ENCODE measurements at places on chromosomes 5 and 9. TPM values are rescaled to one million over a fixed set of nuclear protein-coding genes. Genes with fewer than 3 reads are reported as not detected.

DNA sequence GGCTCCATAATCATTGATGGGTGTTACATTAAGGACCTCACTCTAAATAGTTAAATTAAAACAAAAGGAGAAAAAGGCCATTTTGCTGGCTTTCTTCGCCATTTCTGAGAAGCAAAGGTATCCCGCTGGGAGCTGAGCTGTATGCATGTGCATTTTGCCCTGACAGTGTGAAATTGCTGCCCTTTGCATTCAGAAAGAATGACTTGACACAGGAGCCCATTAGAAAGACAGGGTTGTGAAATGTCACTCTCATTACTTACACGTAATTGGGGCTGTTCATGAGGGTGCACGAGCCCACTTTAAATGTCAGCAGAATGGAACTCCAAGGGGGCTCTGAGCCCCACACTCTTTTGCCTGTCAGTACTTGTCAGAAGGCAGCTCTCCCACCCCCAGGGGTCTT is 85.0 kb downstream of the SEMA4D start:
- no peaks in the 10 kb centered on the region for H3K27me3 ChIP-seq
- no peaks in the 10 kb centered on the region for H3K36me3 ChIP-seq
- peaks cover 5% of the 10 kb centered on the region for H3K4me1 ChIP-seq
- DNase-seq = no peak

DNA sequence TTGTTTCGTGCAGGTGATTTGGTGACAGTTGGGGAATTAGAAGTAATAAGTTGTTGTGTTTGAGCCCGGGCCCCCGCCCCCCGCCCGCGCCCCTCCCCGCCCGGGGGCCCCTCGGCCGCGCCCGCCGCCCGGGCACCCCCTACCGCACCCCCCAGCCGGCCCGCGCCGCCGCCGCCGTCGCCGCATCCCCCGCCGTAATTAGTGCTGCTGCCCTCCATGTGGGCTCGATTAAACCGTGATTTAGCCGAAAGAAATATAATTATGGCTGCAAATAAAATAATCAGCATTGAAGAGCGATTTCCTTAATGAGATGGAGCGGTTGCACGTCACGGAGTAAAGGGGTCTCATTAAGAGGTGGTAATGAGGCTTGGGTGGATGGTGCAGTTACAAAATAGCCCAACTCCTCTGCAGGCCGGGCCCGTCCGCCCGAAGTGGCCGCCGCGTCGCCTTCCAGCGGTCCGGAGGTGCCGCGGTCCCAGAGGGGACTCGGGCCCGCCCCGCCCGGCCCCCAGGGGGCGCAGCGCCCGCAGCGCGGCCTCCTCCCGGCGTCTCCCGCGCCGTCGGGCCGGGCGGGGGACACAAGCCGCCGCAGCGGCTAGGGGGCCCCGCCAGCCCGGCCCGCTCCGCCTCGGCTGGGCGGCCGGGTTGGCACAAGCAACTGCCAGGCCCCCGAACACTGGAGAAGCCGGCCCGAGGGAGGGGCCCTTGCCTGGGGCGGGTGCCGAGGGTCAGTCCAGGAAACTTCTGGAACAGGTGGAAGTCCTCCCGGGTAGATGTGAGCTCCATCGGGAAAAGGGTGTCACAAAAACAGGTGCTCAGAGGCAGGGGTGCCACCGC is 6.9 kb upstream of the OTP start:
- H3K27me3 ChIP-seq = peaks cover 22% of the 10 kb centered on the region
- H3K4me3 ChIP-seq = peak overlapping the region; percentile 53
- H3K27ac ChIP-seq = no peak overlapping the region

- H3K4me3 ChIP-seq = no peak overlapping the region
- H3K27ac ChIP-seq = no peak overlapping the region
- H3K27me3 ChIP-seq = no peaks in the 10 kb centered on the region
Measured at GRCh38 chr5:112691758-112692157, 45.9 kb upstream of the APC start.

IFNK gene
- not detected for total RNA-seq

DNA sequence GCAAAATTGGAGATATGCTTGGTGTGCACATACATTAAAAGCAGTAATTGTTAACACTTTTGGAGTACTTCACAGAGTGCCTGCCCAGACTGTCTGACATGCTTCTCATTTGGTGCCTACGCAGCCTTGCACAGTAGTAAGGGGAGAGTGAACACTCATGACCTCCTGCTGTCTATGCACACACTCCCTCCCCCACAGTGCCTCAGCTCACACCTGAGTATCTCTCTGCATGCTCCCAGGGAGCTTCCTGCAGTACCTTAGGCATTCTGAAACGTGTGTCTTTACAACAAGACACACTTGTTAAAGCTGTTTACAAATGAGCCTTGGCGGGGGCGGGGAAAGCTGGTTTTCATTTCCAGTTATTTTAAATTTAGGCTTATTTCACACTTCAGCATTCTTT is 18.0 kb downstream of the MAP3K1 start:
- H3K27ac ChIP-seq = no peak overlapping the region
- no peaks in the 10 kb centered on the region for H3K27me3 ChIP-seq
- H3K4me3 ChIP-seq = no peak overlapping the region
- DNase-seq = no peak

GRCh38 chr9:104780796-104781395 is 17.0 kb downstream of the NIPSNAP3B start:
- H3K36me3 ChIP-seq = peaks cover 22% of the 10 kb centered on the region
- no peak overlapping the region for H3K27ac ChIP-seq
- no peak for DNase-seq
- H3K4me3 ChIP-seq = no peak overlapping the region
- H3K4me1 ChIP-seq = no peaks in the 10 kb centered on the region

DNA sequence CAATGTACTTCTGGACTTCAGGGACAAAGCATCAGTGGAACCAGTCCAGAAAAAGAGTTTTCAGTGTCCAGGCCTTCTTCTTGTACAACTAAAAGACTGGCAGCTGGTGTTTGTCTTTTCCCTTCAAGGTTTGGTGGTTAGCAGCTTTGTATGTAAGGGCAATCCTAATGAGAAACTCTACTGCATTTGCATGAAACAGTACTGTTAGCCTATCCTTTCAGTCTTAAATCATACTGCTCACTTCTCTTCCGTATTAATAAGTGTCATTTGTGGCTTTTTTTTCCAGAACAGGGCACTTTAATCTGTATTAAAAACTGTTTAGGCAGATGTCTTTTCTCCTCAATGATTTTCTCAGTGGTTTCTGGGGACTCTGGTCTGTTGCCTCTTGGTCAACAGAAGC is 48.9 kb downstream of the FAM174A start:
- no peaks in the 10 kb centered on the region for H3K27me3 ChIP-seq
- no peak overlapping the region for H3K27ac ChIP-seq
- DNase-seq = no peak

DNA sequence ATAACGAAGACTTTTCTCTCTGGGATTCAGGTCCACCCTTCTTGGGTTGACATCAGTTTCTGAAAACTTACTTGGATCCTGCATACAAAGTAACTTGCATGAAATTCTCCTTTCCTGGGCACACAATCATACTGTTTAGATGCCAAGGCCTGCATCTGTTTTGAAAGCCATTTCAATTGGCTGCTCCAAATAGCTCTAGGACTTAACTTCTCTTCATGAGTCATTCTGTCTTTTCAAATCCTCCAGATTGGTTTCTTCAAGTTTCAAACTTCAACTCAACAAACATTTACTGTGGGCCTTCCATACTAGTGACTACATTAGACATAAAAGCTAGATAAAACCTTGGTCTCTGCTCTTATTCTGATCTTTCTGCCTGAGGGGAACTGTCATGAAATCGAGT is 54.8 kb upstream of the HMHB1 start:
- H3K27ac ChIP-seq = no peak overlapping the region
- H3K4me3 ChIP-seq = no peak overlapping the region
- DNase-seq = no peak

SV2C gene
- total RNA-seq = 0.14 TPM

GRCh38 chr5:138784590-138784989 is 31.4 kb downstream of the CTNNA1 start:
- peaks cover 35% of the 10 kb centered on the region for H3K4me1 ChIP-seq
- peaks cover 3% of the 10 kb centered on the region for H3K36me3 ChIP-seq
- DNase-seq = no peak
- H3K27me3 ChIP-seq = no peaks in the 10 kb centered on the region
- H3K27ac ChIP-seq = no peak overlapping the region

GRCh38 chr9:114177423-114178064 is 22.2 kb downstream of the COL27A1 start:
- no peak for DNase-seq
- H3K27me3 ChIP-seq = no peaks in the 10 kb centered on the region
- no peaks in the 10 kb centered on the region for H3K36me3 ChIP-seq
- H3K27ac ChIP-seq = peak overlapping the region; percentile 89
- H3K4me3 ChIP-seq = no peak overlapping the region

DNA sequence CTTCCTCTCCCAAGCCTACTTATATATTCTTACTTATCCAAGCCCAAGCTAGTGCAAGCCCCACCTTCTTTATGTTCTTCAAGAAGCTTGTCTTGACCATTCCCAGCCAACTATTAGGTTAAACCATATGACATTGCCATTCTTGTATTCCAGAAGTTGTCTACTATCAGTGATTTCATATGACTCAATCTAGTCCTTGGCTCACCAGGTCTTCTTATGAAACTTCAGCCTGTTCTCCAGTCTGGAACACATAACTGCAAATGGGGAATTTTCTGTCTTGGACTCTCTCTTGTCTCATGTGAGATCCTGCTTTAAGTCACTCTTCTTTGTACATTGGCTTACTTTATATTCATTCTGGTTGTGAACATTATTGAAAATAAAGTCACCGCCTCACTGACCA is 130.7 kb downstream of the TTLL11 start:
- peaks cover 12% of the 10 kb centered on the region for H3K4me1 ChIP-seq
- DNase-seq = no peak
- no peak overlapping the region for H3K4me3 ChIP-seq
- H3K27me3 ChIP-seq = no peaks in the 10 kb centered on the region

GRCh38 chr5:52791366-52791765 is 3.6 kb downstream of the ITGA1 start:
- H3K36me3 ChIP-seq = no peaks in the 10 kb centered on the region
- peak overlapping the region; percentile 87 for H3K4me3 ChIP-seq
- H3K27ac ChIP-seq = peak overlapping the region; percentile 95
- H3K27me3 ChIP-seq = no peaks in the 10 kb centered on the region
- no peak for DNase-seq

GRCh38 chr5:168042284-168043068 is 249.0 kb upstream of the WWC1 start:
- no peaks in the 10 kb centered on the region for H3K27me3 ChIP-seq
- no peak overlapping the region for H3K27ac ChIP-seq
- no peak overlapping the region for H3K4me3 ChIP-seq
- DNase-seq = no peak

- no peak for DNase-seq
- no peak overlapping the region for H3K4me3 ChIP-seq
- no peaks in the 10 kb centered on the region for H3K36me3 ChIP-seq
- no peaks in the 10 kb centered on the region for H3K27me3 ChIP-seq
- no peak overlapping the region for H3K27ac ChIP-seq
Measured at GRCh38 chr5:170518277-170518676, 14.5 kb downstream of the KCNIP1 start.

SOX30 gene
- not detected for total RNA-seq

DNA sequence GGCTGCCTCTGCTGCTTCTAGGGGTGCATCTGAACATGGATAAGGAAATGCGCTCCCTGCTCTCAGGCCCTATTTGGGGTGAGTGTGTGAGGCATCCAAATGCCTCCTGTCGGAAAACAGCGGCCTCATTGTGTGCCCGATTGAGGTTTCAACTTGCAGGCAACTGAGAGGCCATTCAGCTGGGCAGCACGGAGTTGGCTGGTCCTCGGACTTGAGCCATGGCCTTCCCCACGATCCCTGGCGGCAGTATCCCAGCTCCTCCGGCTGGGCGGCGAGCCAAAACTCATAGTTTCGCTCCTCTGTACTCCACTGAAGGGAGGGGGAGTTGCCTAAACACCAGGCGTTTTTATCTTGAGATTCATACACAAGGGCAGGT is 597.3 kb upstream of the SGCD start:
- no peak for DNase-seq
- H3K27me3 ChIP-seq = no peaks in the 10 kb centered on the region
- peaks cover 18% of the 10 kb centered on the region for H3K4me1 ChIP-seq
- H3K27ac ChIP-seq = no peak overlapping the region
- H3K36me3 ChIP-seq = no peaks in the 10 kb centered on the region
- peak overlapping the region; percentile 65 for H3K4me3 ChIP-seq

- H3K27ac ChIP-seq = no peak overlapping the region
- no peaks in the 10 kb centered on the region for H3K27me3 ChIP-seq
- H3K36me3 ChIP-seq = no peaks in the 10 kb centered on the region
- DNase-seq = no peak
- H3K4me1 ChIP-seq = no peaks in the 10 kb centered on the region
Measured at GRCh38 chr5:143870362-143870761, 58.4 kb downstream of the HMHB1 start.

- peak within 1 kb of the TSS; percentile 71 for H3K4me3 ChIP-seq
- peak within 1 kb of the TSS; percentile 12 for H3K27ac ChIP-seq
- peaks cover 40% of the 10 kb centered on the region for H3K4me1 ChIP-seq
- peaks cover 13% of the 10 kb centered on the region for H3K27me3 ChIP-seq
Measured at GRCh38 chr9:130938652-130939404, at the start of gene FIBCD1. Gene FIBCD1, minus strand, starts transcription at chr9:130939247. Its CDS starts 640 bp downstream, at chr9:130938607.

- H3K4me1 ChIP-seq = no peaks in the 10 kb centered on the region
- no peaks in the 10 kb centered on the region for H3K27me3 ChIP-seq
- H3K27ac ChIP-seq = no peak overlapping the region
Measured at GRCh38 chr9:18756712-18757125, 276.3 kb downstream of the SAXO1 start.

DNA sequence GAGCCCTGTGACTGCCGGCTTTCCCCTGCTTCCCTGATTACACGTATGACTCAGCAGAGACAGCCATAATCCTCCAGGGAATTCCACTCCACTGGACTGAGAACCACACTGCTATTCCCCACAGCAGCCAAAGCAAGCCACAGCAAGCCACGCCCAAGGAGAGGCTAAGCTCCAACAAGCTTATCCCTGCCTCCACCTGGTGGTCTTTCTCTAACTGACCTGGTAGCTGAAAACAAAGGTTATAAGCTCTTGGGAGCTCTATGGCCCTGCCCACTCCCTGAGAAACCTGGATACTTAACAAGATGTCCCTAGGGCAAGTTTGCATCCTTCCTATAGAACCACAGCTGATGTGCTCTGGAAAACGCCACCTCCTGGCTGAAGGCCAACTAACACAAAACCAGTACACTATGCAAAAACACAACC is 613.7 kb upstream of the CDH18 start:
- DNase-seq = no peak
- no peaks in the 10 kb centered on the region for H3K36me3 ChIP-seq
- no peaks in the 10 kb centered on the region for H3K4me1 ChIP-seq
- no peak overlapping the region for H3K27ac ChIP-seq

GRCh38 chr9:113998525-113999255 is 79.4 kb downstream of the AMBP start:
- no peaks in the 10 kb centered on the region for H3K36me3 ChIP-seq
- no peak overlapping the region for H3K4me3 ChIP-seq
- H3K4me1 ChIP-seq = peaks cover 50% of the 10 kb centered on the region
- no peaks in the 10 kb centered on the region for H3K27me3 ChIP-seq
- DNase-seq = no peak

DNA sequence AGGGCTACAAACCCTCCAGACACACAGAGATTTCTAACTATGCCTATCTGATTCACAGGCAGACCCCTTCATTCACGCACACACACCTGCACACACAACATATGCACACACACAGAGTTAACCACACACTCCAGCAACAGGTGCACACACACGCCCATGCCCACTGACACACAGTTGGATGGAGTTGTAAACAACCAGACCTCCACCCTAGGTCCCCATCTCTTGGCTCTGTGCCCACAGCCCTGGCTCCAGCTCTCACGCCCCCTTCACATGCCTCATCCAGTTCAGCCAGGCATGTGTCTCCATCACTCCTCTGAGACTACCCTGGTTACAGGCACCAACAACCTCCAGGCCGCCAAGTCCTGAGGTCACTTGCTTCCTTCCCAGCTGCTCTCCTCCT is 61.1 kb downstream of the PSD2 start:
- H3K4me3 ChIP-seq = no peak overlapping the region
- H3K27me3 ChIP-seq = no peaks in the 10 kb centered on the region
- H3K27ac ChIP-seq = no peak overlapping the region
- DNase-seq = no peak
- H3K4me1 ChIP-seq = no peaks in the 10 kb centered on the region

All from thoracic aorta (tissue), 2 donors.